Neural crest cell (in vitro differentiated cells): ENCODE measurements at places on chromosomes 3 and 15.

DNA sequence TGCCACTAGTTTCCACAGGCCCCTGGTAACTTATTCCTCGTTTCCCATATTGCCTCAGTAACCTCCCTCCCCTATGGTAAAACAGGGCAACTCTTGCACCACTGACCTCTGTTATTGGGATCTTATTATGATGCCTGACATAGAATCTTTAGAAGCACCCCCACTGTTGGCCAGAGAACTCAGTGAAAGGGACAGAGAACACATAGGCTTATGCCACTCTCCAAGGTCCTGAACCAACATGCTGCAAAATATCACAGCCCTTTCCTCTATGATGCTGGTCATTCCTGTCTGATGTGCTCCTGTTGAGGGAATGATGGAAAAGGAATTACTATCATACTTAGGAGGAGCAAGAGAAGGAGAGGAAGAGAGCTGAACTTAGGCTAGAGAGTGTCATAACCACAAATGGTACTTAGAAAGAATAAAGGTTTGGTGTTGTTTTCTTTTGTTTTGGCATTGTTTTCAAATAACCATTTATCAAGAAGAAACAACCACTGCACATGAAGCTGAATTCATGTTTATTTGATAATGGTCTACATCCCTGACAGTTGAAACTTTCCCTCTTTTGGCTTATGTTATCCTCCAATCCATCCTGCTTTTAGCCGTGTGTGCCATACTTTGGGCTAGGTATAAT lies 330.2 kb downstream of the EPHB1 start:
- no peaks in the 10 kb centered on the region for H3K36me3 ChIP-seq
- no peak overlapping the region for H3K4me3 ChIP-seq
- H3K4me1 ChIP-seq = peaks cover 9% of the 10 kb centered on the region
- DNase-seq = peak; percentile 39
- no peak overlapping the region for H3K27ac ChIP-seq

GRCh38 chr3:106255870-106256248 lies 387.0 kb upstream of the CBLB start:
- peaks cover 3% of the 10 kb centered on the region for H3K36me3 ChIP-seq
- H3K27ac ChIP-seq = no peak overlapping the region
- H3K4me1 ChIP-seq = no peaks in the 10 kb centered on the region
- no peaks in the 10 kb centered on the region for H3K27me3 ChIP-seq

DNA sequence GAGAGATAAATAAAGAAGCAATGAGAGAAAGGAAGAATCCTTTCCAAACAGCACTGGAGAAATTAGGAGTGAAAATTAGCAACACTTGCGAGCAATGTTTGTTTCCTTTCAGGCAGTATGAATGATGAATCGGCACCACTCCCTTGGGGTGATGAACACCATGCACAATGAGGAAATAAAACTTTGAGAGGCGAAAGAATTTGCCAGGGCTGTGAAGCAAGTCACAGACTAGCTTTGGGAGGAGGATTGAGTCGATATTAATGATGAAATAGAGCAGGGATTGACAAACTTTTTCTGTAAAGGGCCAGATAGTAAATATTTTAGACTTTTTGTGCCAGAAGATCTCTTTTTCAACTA lies 237.7 kb downstream of the AGBL1 start:
- no peaks in the 10 kb centered on the region for H3K27me3 ChIP-seq
- no peak for DNase-seq
- no peaks in the 10 kb centered on the region for H3K36me3 ChIP-seq
- H3K27ac ChIP-seq = peak overlapping the region; percentile 54
- no peak overlapping the region for H3K4me3 ChIP-seq

- H3K4me1 ChIP-seq = no peaks in the 10 kb centered on the region
- H3K4me3 ChIP-seq = no peak overlapping the region
- peaks cover 45% of the 10 kb centered on the region for H3K27me3 ChIP-seq
Measured at GRCh38 chr3:62678841-62679240, 196.4 kb downstream of the CADPS start.

DNA sequence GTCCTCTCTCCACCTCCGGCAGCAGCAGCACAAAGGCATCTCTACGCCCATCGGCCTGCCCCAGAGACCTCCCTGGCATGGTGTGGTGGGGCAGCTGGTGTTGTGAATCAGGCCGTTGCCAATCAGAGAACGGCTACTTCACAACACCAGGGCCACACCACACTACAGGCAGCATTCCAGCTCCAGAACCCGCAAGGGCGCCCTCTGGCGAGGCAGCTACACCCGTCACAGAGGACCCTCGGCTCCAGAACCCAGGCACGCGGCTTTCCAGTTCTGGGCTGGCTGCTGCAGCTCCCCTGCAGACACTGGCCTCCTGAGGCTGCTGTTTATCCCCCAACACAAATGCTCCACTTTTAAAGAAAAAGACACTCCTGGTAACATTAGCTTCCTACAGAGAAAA lies 127.5 kb upstream of the TOPAZ1 start:
- H3K27me3 ChIP-seq = peaks cover 9% of the 10 kb centered on the region
- no peaks in the 10 kb centered on the region for H3K36me3 ChIP-seq
- no peaks in the 10 kb centered on the region for H3K4me1 ChIP-seq
- H3K27ac ChIP-seq = no peak overlapping the region
- DNase-seq = peak; percentile 46

DNA sequence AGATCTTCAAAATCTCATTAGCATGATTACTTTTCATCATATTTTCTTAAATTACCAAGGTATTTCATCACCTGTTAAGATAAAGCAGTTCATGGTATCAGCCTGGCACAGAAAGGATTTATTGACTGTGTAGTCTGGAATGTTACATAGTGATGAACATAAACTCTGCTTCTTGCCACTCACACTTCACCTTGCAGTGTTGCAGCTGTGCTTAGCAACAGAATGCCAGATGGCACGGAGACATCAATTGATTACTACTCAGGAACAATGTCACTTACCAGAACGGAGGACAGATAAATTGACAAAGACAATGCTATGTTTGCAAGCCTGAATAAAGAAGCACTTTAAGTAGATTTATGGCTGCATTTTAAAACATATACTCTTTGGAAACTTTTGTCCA lies 15.0 kb upstream of the BCHE start:
- no peak overlapping the region for H3K4me3 ChIP-seq
- no peak overlapping the region for H3K27ac ChIP-seq
- no peak for DNase-seq
- H3K4me1 ChIP-seq = peaks cover 9% of the 10 kb centered on the region
- H3K36me3 ChIP-seq = peaks cover 3% of the 10 kb centered on the region

DNA sequence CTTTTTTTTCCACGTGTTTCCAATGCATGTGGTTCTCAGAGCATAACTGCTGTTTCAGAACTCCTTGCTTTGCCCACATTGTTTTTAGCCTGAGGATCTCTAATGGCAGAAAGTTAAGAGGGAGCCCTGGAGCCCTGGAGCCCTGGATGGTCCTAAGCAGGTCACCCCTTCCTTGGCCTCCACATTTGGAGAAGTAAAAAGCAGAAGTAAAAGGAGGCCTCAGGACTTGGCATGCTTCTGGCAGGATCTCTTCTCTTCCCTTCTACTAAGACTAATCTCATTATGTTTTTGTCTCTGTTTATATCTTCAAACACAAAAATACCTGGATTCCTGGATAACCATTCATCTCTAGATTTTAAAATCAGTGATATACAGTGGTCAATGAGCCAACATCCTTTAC lies 50.1 kb downstream of the P2RY1 start:
- no peaks in the 10 kb centered on the region for H3K27me3 ChIP-seq
- no peaks in the 10 kb centered on the region for H3K4me1 ChIP-seq
- peak overlapping the region; percentile 12 for H3K27ac ChIP-seq
- no peak for DNase-seq
- no peaks in the 10 kb centered on the region for H3K36me3 ChIP-seq

GRCh38 chr3:192835818-192836815 lies 81.5 kb downstream of the MB21D2 start:
- DNase-seq = no peak
- no peak overlapping the region for H3K4me3 ChIP-seq
- peaks cover 2% of the 10 kb centered on the region for H3K36me3 ChIP-seq
- H3K27ac ChIP-seq = no peak overlapping the region
- H3K27me3 ChIP-seq = no peaks in the 10 kb centered on the region

DNA sequence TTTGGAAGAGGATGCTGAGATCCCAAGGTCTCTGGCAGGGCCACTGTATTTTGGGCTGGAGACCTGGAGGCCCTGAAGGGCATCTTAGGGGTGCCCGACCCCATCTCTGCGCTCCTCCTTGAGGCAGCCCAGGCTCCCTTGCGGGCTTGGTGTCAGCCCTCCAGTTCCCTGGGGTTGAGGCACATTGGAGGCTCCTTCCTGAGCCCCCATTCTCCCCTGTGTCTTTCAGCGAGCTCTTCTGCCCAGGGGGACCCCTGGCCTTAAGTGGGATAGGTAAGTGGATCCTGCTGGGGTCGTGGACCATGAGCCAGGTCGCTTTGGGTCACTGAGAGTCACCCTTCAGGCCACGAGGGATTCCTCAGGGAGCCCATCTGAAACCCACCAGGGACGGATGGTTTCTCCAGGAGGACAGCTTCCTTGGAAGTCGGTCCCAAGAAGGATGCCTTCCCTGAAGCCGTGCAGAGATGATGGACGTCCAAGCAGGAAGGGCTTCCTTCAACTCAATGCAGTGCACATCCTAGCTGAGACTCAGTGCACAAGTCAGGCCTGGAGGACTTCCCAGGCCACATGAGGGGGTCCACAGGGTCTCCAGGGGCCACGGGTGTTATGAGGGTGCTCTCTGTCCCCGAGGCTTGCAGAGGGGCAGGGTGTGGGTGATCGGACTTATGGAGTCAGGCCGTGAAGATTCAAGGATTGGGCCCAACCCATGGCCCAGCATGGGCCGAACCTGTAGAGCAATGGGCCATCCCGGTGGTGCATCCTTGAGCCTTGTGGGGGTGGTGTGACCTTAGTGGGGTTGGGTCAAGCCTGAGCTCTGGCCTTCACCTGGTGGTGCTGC lies 224.3 kb downstream of the SNRPN start:
- peaks cover 3% of the 10 kb centered on the region for H3K36me3 ChIP-seq
- H3K27me3 ChIP-seq = no peaks in the 10 kb centered on the region
- H3K4me1 ChIP-seq = no peaks in the 10 kb centered on the region
- DNase-seq = no peak
- H3K4me3 ChIP-seq = no peak overlapping the region

GRCh38 chr3:187992609-187993008 lies 161.3 kb upstream of the LPP start:
- DNase-seq = no peak
- H3K27ac ChIP-seq = no peak overlapping the region
- H3K4me3 ChIP-seq = no peak overlapping the region
- H3K36me3 ChIP-seq = no peaks in the 10 kb centered on the region
- H3K4me1 ChIP-seq = peaks cover 22% of the 10 kb centered on the region
- no peaks in the 10 kb centered on the region for H3K27me3 ChIP-seq

DNA sequence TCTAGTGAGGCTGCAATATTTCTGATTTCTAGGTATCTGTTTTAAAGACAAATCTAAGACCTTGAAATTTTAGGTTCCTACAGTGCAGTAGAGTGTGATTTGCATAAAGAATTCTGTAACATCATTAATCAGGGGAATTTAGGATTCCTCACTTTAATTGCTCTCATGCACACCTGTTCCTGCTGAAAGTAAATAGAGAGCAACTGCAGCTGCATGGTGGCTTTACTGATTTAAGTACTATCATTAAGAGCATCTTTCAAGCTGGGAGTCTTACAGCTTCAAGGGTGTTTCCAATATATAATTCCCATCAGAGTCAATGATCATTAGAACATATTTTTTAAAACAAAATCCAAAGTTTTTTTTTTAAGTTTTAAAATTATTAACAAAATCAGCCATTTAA lies 36.0 kb upstream of the C3orf70 start:
- no peak overlapping the region for H3K27ac ChIP-seq
- no peaks in the 10 kb centered on the region for H3K27me3 ChIP-seq
- H3K36me3 ChIP-seq = peaks cover 4% of the 10 kb centered on the region
- no peaks in the 10 kb centered on the region for H3K4me1 ChIP-seq
- no peak for DNase-seq

- no peaks in the 10 kb centered on the region for H3K36me3 ChIP-seq
- H3K4me3 ChIP-seq = no peak overlapping the region
- no peaks in the 10 kb centered on the region for H3K27me3 ChIP-seq
- no peak overlapping the region for H3K27ac ChIP-seq
Measured at GRCh38 chr3:168100777-168101492, 5.2 kb upstream of the GOLIM4 start.

DNA sequence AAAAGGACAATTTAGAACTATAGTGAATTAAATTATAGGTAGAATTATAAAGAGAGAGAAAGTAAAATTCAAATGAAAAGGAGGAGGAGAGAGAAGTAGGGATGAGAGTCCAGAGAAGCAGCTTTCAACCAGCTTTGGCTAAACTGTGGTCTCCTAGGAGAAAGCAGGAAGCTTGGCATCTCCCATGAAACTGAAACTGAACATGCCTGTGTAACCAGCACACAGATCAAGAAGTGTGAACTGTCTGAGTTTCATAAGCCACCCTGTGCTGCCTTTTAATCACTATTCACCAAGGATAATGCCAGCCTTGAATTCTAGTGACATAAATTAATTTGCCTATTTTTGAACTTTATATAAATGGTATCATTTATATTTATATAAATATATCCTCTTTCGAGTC lies 128.5 kb downstream of the MYRIP start:
- no peak overlapping the region for H3K27ac ChIP-seq
- no peaks in the 10 kb centered on the region for H3K4me1 ChIP-seq
- peaks cover 5% of the 10 kb centered on the region for H3K27me3 ChIP-seq
- H3K36me3 ChIP-seq = no peaks in the 10 kb centered on the region
- no peak overlapping the region for H3K4me3 ChIP-seq

DNA sequence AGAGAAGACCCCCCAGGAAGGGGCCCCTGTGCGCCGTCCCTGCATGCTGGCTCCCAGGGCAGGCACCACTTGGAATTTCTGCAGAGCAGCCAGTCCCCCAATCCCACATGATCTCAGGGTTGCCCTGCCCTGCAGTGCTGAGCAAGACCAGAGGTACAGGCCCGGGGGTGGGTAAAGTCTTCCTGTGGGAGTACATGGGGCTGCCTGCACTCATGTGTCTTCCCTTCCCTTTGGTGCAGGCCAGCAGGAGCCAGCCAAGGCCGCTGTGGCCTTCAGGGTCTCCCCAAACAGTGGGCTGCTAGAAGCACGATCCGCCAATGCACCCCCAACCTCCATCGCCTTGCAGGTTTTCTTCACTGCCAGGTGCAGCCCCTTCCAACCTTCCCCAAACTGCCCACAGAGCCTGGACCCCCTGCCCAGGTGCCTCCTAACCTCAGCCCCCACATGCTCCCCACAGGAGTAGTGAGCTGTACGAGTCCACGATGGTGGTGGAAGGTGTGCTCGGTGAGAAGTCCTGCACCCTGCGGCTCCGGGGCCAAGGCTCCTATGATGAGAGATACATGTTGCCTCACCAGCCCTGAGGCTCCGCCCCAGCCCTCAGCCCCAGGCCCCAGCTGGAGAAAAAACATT lies 15.0 kb downstream of the ACAA1 start:
- H3K27ac ChIP-seq = no peak overlapping the region
- H3K36me3 ChIP-seq = peaks cover 16% of the 10 kb centered on the region
- no peak overlapping the region for H3K4me3 ChIP-seq
- no peaks in the 10 kb centered on the region for H3K4me1 ChIP-seq

DNA sequence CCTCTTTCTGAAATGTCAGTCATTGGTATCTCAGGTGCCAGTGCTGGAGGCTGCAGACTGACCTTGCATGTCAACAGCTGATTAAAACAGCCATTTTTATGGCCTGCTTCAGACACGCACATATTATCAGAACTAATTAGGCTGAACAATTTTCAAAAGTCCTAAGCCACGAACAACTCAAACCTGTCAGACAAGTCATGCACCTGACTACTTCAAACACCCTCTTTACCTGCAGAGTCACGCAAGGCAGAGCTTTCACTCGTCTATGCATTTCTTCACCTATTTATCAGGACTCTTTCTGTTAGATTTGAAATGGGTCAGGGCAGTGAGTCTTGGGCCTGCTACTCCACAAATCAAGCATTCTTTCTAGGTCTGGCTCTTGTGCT lies 26.7 kb downstream of the CLK3 start:
- H3K27me3 ChIP-seq = no peaks in the 10 kb centered on the region
- peaks cover 21% of the 10 kb centered on the region for H3K4me1 ChIP-seq
- no peak for DNase-seq
- peaks cover 3% of the 10 kb centered on the region for H3K36me3 ChIP-seq
- no peak overlapping the region for H3K4me3 ChIP-seq
- no peak overlapping the region for H3K27ac ChIP-seq
